G401 (cell line): ENCODE measurements at places on chromosomes 4 and X.
A peak's percentile ranks its signal among the peaks of the same experiment; 100 is the strongest.

GRCh38 chrX:72620550-72621145, 48.0 kb upstream of the HDAC8 start:
- DNase-seq: no peak

- DNase-seq: no peak
These were observed 280.8 kb upstream of the ZCCHC13 start for GRCh38 chrX:74023203-74023602.

- peak; percentile 16 for DNase-seq
These were observed 63.7 kb downstream of the ADAMTS3 start for GRCh38 chr4:72505314-72505744.

- no peak for DNase-seq
These were observed 98.2 kb upstream of the HHIP start for GRCh38 chr4:144547678-144548298.

GRCh38 chr4:116839826-116840225, 245.6 kb downstream of the TRAM1L1 start:
- peak; percentile 12 for DNase-seq

DNA sequence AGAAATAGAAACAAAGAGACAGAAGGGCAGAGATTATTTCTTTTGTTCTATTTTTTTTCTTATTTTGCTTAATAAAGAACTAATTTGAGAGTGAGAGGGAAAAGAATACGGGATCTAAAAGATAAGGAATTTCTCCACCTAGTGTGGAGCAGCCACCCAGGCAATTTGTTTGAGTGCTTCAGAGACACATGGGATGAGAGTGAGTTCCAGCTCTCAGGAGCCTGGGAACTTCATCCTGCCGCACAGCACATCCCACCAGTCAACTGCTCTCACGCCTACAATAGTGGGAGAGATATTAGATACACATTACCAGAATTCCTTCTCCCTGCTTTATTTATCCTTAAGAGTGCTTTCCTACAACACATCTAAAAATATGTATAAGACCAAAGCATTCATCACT, 946.4 kb downstream of the PDHA2 start:
- no peak for DNase-seq

DNA sequence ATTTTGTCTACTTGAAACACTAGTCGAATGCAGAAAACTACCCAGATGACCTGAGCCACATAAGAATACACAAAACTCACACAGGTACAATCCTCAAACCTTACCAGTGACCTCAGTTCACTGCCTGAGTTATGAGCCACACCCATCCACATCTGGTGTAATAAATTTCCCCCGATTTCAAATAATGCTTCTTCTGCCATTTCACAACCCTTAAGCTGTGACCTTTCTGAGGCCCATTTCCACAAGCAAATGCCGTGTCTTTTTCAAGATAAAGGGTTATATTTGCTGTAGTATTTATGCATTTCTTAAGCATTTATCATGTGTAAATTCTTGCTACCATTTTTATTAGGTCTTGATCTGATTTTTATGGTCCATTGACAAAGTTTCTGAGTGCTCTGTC, 1.8 kb upstream of the ARHGEF38 start:
- no peak for DNase-seq

DNA sequence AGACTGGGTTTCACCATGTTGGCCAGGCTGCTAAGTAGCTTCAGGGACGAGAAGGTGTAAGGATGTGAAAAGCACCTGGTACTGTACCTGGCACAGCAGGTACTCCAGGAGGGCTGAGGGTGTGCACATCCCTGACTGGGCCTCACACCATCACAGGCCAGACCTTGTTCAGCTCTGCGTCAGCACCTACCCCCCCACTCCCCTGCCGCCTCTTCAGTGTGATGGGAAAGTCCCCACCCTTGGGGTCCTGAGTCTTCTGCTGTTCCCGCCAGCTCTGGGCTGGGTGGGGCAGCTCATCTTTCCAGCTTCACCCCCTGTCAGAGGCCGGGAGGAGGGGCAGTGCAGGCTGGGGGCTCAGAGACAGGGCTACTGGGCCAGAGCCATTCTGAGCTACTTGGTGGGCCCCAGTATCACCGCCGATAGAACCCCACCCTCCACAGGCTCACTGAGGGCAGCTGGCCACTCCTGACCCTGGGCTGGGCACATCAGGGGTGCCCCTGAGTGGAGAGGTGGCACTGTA, 6.7 kb upstream of the SH3BP2 start:
- DNase-seq: no peak

GRCh38 chr4:147533331-147533730, 52.4 kb downstream of the EDNRA start:
- no peak for DNase-seq

- no peak for DNase-seq
These were observed 1149.2 kb downstream of the PCDH18 start for GRCh38 chr4:136383082-136383481.

GRCh38 chr4:153997516-153997915, 208.6 kb upstream of the SFRP2 start:
- no peak for DNase-seq

- DNase-seq: no peak
These were observed 72.1 kb upstream of the DOCK11 start for GRCh38 chrX:118423558-118423957.

DNA sequence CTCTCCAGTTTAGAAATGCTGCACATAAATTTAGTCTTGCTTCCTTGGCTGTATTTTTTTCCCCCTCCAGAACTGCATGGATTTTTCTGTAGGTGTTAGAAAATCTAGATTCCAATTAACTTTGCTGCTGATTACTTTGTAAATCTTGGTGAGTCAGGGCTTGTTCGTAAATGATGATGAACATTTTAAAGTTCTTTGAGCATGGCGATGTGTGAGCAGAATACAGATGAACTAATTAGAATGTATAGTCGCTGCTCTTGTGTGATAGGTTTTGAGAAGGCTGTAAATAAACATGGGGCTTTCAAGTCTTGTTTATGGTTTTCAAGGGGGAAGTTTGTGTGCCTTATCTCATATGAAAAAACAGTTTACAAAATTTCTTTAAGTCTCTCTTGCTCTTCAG, 23.3 kb downstream of the LIMCH1 start:
- DNase-seq: no peak

- DNase-seq: no peak
These were observed 22.4 kb downstream of the RS1 start for GRCh38 chrX:18649498-18649951.

DNA sequence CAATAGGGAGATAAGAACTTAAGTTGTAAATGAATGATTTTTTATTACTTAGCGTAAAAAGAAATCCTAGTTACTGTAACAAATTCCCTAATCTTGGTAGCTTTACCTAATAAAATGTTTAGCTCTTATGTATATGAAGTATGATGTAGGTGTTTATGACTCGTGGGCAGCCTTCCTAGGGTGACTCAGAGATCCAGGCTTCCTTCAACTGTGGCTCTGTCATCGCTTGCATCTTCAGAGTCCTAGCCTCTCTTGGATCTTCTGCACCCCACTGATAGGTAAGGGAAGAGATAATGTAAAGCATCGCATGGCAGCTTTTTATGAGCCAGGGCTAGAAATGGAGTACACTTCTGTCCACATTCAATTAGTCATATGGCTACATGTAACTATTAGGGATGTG, 165.6 kb upstream of the GLRA2 start:
- no peak for DNase-seq

DNA sequence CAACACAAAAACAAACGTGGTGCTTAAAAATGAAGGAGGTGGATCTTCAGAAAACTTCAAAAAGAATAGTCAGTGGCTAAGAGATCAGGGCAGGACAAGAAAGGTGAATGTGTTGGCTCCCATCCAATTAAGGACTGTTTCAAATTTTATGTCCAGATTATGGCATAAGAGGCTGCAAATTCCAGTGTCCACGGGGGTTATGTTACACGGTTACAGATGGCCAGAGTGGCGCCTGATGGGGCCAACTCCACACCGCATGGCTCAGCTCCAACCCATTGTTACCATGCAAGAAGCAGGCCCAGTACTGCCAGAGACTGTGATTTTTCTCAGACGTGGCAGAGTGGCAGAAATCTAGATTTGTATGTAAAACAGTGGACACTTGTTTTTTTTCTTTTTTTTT, 168.4 kb upstream of the TENM3 start:
- DNase-seq: peak; percentile 26

- no peak for DNase-seq
These were observed 89.9 kb upstream of the DHX15 start for GRCh38 chr4:24674279-24674678.

GRCh38 chrX:82070948-82071347, 869.0 kb downstream of the SH3BGRL start:
- no peak for DNase-seq

- no peak for DNase-seq
These were observed 569 bp downstream of the RPS3A start for GRCh38 chr4:151099976-151100417.

DNA sequence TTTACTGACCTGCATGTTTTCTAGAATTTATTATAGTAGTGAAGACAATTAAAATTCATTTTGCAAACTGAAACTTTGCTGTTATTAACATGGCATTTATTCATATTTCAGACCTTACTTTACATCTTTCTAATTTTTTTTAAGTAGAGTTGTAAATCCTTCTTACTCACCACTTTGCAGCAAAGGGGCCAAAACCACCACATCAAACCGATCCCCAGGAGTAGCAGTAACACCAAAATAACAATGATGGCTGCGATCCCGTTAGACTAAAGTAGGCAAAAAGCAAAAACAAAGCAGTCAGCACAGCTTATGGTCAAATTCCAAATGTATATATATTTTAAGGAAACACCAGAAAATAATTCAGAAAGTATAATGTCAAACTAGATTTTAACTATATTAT, 64.7 kb downstream of the ANTXR2 start:
- no peak for DNase-seq

DNA sequence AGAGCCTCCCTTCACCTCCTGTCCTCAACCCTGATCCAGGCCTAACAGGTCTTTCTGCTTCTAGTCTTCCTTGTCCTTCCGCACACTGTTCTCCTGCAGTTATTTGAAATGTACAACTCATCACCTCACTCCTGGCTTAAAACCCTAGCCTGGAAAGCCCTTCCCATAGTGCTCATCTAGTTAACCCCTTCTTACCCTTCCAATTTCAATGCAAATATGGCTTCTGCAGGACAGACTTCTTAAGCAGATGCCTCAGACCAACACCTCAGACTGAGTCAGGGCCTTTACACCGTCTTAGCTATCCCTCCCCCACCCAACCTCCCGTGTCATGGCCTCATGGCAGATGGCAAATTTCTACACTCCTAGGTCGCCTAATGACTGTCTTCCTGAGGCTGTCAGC, 130.4 kb downstream of the BCOR start:
- no peak for DNase-seq

GRCh38 chr4:6582889-6583490, 8.0 kb downstream of the MAN2B2 start:
- DNase-seq: peak; percentile 11

- DNase-seq: no peak
These were observed 17.1 kb upstream of the GPRIN3 start for GRCh38 chr4:89324671-89325070.

DNA sequence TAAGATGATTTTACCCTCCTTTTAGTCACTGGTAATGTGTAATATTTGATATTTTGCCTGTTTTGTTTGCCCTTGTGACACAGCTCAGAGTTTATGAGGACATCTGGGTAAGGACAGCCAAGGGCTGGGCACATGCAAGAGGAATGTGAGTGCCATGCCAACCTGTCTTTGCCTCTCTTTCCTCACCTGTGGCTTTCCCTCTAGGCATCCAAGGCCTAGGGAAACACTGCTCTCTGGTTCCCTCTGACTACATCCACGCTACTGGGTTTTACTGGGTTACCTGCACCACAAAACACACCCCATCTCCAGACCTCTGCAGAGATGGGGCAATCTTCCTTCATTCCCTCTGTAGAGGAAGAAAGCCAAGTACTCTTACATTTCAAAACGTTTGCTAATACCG, 7.7 kb downstream of the HPGDS start:
- DNase-seq: no peak

- no peak for DNase-seq
These were observed 46.0 kb upstream of the SMAD1 start for GRCh38 chr4:145435646-145436045.

- DNase-seq: no peak
These were observed 362.5 kb upstream of the TRAM1L1 start for GRCh38 chr4:117447925-117448324.

DNA sequence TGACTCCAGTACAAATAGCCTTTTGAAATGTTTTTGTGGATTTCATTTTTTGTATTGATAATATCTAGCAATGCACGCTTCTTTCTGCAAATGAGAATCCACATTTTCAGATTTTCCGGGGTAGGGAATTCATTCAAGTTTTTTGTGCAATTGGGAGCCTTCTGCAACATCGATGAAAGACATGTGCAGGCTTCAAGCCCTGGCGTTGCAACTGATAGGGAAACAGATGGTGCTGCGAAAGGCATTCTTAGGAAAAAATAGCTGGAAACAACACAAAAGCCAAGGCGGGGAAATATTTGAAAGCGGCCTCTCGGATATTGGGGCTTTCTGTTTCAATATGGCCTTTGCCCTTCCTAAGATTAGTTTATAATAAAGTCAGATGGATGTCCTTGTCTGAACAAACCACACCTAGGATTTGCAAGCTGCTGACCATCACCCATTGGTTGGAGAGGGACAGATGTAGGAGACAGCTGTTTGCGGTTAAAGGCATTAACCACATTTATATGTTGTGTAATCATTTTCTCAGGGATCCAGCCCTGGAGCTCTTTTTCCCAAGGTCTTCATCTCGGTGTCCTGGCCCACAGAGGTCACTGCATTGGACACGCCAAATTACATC, 136.5 kb downstream of the PRKX start:
- DNase-seq: no peak

GRCh38 chrX:107507744-107508117, 58.3 kb downstream of the FRMPD3 start:
- DNase-seq: no peak

DNA sequence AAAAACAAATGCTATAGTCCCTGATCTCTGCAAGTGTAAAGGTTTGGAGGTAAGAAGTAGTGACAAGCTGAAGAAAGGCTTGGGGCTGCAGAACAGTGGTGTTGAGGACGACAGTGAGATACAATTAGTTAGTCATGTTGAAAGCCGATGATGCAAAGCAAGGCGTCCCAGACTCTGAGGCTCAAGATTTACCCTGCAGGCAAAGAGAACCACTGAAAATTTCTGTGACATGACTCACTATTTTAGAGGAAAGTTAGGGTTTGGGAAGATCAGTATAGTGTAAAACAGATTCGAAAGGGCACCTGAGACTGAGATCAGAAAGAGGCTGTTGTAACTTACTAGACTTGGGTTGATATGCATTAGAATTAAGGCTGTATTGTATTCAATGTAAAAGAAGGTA, 281.3 kb upstream of the FTHL17 start:
- DNase-seq: no peak

DNA sequence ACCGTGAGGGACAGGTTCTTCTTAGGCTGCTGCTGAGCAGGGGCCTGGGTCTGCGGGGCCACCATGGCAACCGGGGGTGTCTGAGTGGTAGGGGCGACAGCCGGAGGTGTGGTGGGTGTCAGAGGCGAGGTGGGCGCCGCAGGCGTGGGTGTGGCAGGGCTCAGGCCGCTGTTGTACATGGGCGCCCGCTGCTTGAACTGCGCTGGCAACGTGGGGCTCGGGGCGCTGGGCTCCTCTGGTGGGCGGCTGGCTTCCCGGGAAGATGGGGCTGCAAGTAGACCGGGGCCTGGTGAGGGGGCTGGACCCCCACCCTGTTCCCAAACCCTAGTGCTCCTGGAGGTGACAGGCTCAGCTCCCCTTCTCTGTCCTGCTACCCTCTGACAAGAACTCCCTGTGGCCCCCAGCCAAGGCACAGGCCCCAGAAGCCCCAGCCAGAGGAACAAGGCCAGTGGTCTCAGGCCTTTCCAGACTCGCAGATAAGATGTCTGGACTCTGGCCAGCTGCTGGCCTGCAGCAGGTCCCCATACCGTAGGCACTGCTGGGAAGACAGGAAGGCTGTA, 24.8 kb downstream of the NELFA start:
- no peak for DNase-seq
